Fibroblast of skin of right biceps (primary cell): ENCODE measurements at places on chromosomes 12 and 14.

GRCh38 chr14:72567226-72567625, 326.7 kb downstream of the DPF3 start:
- no peak for DNase-seq

GRCh38 chr14:34857689-34858449, 17.3 kb downstream of the BAZ1A start:
- DNase-seq, result no peak

DNA sequence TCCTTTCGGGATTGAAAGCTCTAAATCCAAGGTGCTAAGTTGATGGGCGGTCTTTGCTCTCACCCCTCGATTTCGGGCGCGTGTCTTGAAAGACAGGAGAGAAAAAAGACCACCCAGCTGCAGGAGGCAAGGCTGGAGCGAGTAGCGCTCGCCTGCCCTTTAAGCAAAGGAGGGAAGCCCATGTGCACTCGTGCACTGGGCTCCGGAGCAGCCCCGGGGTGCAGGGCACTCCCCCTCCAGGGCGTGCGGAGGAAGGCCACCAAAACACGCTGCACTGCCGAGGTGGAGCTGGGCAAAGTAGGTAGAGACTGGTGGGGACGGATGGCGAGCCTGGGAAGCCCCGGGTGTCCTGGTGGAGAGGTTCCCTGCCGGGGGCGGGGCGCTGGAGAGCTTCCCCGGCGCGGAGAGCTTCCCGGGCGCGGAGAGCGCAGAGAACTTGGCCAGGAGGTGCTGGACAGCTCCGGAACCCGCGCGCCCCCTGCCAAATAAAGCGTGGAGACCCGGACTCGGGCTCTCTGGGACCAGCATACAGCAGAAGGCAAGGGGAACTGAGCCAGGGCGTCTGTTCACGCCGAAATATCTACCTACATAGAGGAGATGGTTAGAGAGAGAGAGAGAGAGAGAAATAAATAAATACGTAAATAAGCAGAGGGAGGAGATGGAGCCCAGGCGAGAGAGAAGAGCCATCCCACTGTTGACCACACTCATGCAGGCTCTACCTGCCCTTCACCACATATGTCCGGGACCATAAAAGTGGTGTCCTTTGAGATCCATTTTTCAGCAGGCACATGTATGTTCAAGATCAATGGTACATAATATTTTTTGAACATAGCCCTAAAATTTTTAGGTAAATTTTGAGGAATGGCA, 662 bp upstream of the NELL2 start:
- peak; percentile 23 for DNase-seq

DNA sequence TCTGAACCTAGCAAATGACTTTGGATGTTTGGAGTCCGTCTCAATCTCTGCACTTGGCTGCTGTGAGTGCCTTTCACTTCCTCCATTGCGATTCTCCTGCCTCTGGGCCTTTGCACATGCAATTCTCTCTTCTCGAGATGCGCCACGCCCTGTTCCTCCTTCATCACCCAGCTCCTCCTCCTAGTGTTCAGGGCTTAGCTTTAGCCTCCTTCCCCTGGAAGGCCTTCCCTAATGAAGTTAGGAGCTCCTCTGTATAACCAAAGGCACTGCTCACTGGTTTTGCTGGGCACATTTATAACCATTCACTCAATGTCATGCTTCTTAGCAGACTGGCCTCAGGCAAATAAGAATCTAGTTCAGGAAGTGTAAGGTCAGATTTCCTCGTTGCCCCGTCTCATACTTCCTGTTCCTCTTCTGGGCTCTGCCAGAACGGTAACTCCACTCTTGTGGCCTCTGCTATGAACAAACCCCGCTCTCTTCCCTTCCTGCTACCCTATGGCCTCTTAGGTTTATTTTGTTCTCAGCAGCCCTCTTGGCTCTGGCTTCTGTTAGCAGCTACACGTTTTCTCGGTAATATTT, 171.4 kb downstream of the CRADD start:
- DNase-seq, result no peak

DNA sequence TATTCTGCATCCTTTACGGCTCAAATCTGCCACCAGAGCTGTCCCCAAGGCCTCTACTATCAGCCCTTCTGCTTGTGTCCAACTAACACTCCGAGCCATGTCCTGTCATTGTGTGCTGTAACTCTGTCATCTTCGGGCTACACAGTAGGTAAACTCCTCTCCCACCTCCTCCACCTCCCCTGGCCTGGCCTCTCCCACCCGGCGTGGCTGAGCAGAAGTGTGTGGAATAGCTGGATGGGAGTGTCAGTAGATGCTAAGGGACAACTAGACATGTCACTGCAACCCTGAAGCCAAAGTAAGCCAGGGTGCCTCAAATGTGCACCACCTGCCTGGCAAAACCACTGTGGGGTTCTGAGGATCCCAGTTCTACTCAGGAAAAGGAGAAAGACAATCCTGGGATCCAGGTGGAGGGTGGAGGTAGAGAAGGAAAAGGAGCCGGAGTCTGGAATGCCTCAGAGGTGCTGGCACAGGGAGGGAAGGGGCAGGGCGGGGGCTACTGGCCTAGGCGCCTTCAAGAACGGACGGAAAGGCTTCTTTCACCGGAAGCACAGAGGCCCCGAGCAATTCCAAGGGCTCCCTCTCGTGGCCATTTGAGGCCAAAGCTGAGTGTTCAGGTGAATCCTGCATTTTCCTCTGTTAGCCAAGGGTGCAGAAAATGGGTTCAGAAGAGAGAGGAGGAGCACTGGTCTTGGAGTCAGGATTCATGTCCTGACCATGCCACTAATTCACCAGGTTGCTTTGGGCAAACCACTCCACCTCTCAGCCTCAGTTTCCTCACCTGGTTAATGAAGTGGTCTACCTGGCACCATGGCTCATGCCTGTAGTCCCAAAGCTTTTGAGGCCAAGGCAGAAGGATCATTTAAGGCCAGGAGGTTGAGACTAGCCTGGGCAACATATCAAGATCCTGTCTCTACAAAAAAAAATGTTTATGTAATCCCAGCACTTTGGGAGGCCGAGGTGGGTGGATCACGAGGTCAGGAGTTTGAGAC, 20.5 kb upstream of the FAM181A start:
- peak; percentile 49 for DNase-seq

GRCh38 chr14:58239244-58240195, 5.1 kb upstream of the PSMA3 start:
- DNase-seq, result peak; percentile 65

- peak; percentile 14 for DNase-seq
Measured at GRCh38 chr14:80868260-80868659, 73.3 kb downstream of the CEP128 start.

DNA sequence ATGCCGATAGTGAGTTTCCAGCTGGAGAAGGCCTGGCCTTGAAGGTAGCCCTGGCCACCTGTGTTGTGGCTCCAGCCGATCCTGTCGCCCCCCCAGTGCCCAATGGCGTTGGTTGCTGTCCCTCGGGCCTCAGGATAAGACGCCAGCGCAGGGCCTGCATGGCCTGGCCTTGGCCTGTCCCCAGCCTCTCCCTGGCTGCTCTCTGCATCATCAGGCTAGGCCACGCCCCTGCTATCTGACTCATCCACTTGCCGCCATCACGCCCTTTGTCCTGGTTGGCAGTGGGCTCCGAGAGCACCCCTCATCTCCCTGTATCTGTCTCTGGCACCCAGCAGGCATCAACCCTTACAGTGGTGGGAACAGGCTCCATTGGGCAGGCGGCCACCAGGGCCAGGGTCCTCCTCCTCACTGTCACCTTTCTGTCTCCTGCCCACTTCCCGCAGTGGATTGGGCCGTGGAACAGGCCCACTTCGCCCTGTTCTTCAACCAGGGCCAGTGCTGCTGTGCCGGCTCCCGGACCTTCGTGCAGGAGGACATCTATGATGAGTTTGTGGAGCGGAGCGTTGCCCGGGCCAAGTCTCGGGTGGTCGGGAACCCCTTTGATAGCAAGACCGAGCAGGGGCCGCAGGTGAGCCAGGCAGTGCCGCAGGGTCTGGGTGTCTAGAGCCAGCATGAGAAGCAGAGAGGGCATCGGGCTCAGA, 25.6 kb downstream of the ALDH2 start:
- no peak for DNase-seq

DNA sequence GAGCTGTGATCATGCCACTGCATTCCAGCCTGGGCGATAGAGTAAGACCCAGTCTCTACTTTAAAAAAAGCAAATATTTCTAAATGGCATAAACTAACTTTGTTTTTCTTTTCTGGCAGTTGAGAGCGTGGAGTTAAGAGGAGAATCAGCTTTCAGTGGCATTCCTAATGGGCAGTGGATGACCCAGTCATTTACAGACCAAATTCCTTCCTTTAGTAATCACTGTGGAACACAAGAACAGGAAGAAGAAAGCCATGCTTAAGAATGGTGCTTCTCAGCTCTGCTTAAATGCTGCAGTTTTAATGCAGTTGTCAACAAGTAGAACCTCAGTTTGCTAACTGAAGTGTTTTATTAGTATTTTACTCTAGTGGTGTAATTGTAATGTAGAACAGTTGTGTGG, 21.2 kb downstream of the TDG start:
- DNase-seq, result peak; percentile 30

DNA sequence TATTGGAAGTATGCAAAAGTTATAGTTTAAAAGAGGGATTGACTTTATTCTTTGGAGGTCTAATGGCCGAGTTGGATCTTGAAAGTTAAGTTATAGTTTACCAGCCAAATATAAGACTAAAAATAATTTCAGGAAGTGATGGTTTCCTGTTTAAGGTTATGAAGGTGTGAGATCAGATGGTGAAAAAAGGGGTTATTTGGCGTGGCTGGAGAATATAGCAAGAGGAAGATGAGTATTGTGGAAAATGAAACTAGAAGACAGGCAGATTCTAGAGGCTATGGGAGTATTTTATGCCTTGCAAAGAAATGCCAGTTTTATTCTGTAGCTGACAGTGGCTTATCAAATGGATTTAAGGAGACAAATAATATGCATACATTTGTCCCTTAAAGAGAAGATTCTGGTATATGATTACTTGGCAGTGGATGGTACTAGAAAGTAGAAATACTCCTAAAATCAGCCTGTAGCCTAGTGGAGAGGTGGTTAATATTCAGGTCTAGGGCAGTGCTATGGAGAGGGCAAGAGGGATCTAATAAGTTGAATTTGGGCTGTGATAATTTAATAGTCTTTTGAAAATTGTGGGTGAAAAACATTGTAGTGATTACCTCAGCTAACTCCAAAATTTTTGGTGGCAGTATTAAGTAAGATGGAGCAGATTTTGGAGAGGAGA, 1091.8 kb upstream of the ATXN7L3B start:
- no peak for DNase-seq

GRCh38 chr12:89781946-89782550, 73.4 kb upstream of the ATP2B1 start:
- peak; percentile 39 for DNase-seq

- no peak for DNase-seq
Measured at GRCh38 chr12:68231691-68232090, 6.1 kb upstream of the IL26 start.

GRCh38 chr14:77120771-77121743, 20.5 kb downstream of the ZDHHC22 start:
- no peak for DNase-seq

DNA sequence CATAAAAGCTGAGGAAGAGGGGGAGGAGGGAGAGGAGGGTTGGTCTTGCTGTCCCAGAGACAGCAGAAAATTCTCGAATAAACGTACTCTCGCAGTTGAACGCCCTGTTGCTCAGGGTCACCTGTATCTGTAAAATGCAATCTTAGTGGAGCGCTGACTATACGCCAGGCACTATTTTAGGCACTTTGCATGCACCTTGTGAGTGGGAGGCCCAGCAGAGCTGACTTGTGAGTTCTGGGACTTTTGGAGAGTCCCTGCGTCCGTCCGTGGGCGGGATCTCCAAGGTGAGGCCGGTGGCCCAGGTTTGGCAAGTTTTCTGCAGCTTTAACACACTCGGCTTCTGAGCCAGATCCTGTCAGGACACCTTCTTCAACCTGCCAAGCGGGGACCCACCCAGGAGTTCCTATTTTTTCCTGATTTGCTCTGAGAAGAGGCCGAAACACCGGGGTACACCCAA, 32.5 kb upstream of the PLEKHG6 start:
- no peak for DNase-seq

DNA sequence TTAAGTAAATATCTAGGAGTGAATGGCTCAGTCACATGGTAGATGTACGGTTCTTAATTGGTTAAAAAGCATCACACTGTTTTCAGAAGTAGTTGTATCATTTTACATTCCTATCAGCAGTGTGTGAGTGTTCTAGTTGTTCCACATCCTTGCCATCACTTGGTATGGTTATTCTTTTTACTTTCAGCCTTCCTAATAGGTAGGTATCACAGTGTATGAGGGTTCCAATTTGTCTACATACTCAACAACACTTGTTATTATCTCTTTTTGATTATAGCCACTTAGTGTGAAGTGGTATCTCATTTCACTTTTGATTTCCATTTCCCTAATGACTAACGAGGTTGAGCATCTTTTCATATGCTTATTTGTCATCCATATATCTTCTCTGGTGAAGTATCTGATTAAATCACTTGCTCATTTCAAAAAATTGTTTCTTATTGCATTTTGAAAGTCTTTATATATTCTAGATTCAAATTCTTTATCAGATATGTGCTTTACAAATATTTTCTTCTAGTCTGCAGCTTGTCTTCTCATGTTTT, 3.5 kb upstream of the SPRYD3 start:
- no peak for DNase-seq

- DNase-seq, result no peak
Measured at GRCh38 chr12:130514149-130514551, 176.5 kb downstream of the PIWIL1 start.

GRCh38 chr14:104680056-104680805, 9.2 kb upstream of the INF2 start:
- peak; percentile 82 for DNase-seq

DNA sequence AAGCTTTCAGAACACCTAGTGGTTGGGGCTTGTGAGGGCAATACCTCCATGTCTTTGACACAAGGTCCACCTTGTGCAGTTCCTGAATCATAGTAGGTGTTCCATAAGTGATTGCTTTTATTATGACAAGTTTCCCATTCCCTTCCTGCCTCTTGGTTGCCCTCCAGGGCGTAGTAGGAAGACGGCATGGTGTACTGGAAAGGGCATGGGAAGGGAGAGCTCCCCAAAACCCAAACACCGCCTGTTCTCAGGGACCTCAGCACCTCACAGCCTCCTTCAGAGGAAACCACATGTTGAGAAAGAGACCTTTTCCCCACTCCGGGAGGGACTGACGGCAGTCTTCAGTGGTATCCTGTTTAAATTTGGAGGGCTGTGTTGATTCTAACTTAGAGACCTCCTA, 21.1 kb downstream of the EVL start:
- DNase-seq, result no peak

- no peak for DNase-seq
Measured at GRCh38 chr12:4584896-4585295, 22.9 kb downstream of the DYRK4 start.
